H1 (cell line): ENCODE measurements at places on chromosomes 11 and 22. TPM values are rescaled to one million over a fixed set of nuclear protein-coding genes. Genes with fewer than 3 reads are reported as not detected.

GRCh38 chr11:125088123-125088522 lies 23.3 kb downstream of the TMEM218 start:
- no peaks in the 10 kb centered on the region for H3K27me3 ChIP-seq
- peaks cover 3% of the 10 kb centered on the region for H3K4me1 ChIP-seq
- H3K36me3 ChIP-seq = no peaks in the 10 kb centered on the region
- no peak overlapping the region for H3K4me3 ChIP-seq
- DNase-seq = no peak

DNA sequence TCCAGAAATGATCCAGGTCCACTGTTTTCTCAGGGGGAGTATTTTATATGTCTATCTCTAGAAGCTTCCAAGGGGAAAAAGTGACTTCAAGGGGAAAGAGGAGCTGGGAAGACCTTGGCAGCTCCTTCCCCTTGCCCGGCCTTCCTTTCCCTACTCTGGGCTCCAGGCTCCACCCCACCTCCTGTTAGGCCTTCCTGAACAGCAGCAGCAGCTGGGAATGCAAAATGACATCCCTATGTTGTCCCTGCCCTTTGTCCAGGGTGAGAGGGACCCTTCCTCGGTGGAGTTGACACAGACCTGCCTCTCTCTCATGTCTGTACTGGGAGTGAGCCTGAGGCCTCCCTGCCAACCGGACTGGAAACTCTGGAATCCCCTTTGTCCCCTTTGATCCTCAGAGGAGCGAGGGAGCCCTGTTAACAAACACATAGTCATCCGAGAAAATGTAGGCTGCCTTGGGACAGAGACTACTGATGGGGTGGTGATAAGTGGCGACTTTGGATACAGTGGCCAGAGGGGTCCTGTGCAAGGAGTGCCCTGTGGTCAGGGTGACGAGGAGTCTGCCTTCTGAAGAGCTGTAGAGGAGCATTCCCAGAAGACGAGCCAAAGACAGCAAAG lies 9.0 kb upstream of the MALAT1 start:
- no peak for DNase-seq
- no peaks in the 10 kb centered on the region for H3K27me3 ChIP-seq
- peak overlapping the region; percentile 9; the same call in 1 of the 2 replicates for H3K4me3 ChIP-seq
- peak overlapping the region; percentile 96 for H3K27ac ChIP-seq

- peaks cover 8% of the 10 kb centered on the region for H3K4me1 ChIP-seq
- H3K4me3 ChIP-seq = no peak overlapping the region
- no peaks in the 10 kb centered on the region for H3K36me3 ChIP-seq
- DNase-seq = no peak
- H3K27ac ChIP-seq = no peak overlapping the region
Observed at GRCh38 chr11:121754598-121754997, 301.8 kb upstream of the SORL1-AS1 start.

GRCh38 chr11:20654038-20654437 lies 15.3 kb upstream of the NELL1 start:
- H3K27ac ChIP-seq = no peak overlapping the region
- no peaks in the 10 kb centered on the region for H3K27me3 ChIP-seq

GRCh38 chr11:10973416-10973815 lies 115.6 kb upstream of the ZBED5 start:
- H3K27ac ChIP-seq = no peak overlapping the region
- H3K36me3 ChIP-seq = no peaks in the 10 kb centered on the region
- no peaks in the 10 kb centered on the region for H3K27me3 ChIP-seq
- no peak overlapping the region for H3K4me3 ChIP-seq
- no peak for DNase-seq

The MS4A3 gene
- total RNA-seq = not detected in 2 replicates

DNA sequence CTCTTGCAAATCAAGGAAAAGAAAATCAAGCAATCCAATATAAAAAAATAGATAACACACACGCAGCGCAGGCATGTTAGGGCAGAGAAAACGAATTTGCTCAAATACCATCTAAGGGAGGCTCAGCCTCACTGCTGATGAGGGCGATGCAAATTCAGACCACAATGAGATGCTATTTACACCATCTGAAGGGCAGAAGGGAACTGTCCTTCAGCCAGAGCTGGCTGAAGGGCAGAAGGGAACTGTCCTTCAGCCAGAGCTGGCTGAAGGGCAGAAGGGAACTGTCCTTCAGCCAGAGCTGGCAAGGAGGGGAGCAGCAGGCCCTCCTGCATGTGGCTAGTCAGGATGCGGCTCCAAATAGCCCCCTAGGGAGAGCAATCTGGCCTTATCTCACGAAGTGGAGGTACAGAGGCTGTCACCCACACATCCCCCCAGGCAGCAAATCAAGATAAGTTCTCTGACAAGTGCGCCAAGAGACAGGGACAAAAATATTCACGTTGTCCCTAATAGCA lies 7.6 kb upstream of the SLC39A13 start:
- no peaks in the 10 kb centered on the region for H3K36me3 ChIP-seq
- no peak for DNase-seq
- H3K4me3 ChIP-seq = peak overlapping the region; percentile 42
- no peak overlapping the region; the same call in 1 of the 2 replicates for H3K27ac ChIP-seq
- peaks cover 7% of the 10 kb centered on the region for H3K4me1 ChIP-seq

DNA sequence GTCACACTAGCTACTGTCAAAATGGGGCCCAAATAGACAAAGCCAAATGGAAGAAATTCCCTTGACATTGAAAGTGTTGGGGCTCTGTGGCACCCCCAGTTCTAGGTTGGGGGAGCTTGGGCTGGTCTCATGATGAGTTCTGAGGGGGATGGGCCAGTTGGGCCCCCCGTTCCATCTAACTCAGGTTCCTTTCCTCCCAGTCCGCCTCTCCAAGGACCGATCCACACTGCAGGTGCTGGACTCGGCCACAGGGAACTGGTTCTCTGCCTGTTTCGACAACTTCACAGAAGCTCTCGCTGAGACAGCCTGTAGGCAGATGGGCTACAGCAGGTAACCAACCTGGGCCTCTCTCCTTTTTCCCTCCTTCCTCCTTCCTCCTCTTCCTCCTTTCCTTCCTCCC lies 17.7 kb upstream of the SMIM35 start:
- H3K4me1 ChIP-seq = peaks cover 8% of the 10 kb centered on the region
- no peak for DNase-seq
- no peaks in the 10 kb centered on the region for H3K27me3 ChIP-seq
- H3K4me3 ChIP-seq = no peak overlapping the region

DNA sequence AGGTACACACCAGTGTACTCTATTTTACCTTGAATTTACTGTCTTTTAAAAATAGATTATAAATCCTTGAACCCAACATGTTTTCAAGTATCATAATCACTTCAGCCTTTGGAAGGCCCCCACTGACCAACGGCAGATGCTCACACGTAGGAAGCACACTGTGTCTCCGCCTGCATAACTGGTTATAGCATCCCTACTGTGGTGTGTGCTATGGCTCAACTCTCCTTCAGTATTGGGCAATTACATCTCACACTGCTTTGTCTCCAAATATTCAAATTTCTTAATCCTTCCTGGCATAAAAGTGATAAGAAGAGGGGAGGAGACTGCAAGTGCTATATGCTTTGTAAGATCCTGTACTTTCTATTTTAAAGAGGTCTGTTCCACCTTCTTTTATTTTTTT lies 165.7 kb downstream of the CADM1 start:
- no peak for DNase-seq
- H3K4me3 ChIP-seq = no peak overlapping the region
- H3K36me3 ChIP-seq = no peaks in the 10 kb centered on the region
- H3K4me1 ChIP-seq = no peaks in the 10 kb centered on the region
- H3K27ac ChIP-seq = no peak overlapping the region

DNA sequence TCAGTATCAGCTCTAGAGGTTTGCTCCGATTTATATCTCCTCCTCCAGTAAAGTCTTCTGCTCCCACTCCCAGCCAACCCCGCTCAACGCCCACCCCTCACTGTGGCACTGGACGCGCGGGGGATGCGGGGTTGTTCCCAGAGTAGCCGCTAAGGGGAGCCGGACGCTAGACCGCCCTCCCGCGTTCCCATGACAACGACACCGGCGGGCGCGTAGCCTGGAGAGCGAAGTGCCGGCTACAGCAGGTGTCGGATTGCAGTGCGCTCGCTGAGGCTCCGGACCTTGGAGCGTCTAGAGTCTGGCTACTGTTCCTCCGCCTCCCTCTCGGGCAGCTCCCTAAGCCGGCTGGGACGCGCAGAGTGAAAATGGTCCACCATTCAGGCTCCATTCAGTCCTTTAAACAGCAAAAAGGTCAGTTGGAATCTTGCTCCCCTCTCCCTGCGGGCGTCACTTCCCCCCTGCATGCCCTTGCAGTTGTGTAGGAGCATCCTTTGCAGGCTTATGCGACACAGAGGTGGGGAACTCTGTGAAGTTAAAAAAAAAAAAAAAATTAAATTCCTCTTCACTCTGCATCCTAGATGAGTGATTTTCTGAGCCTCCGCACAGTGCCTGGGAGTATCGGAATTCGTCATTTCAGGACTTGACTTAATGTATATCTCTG lies at the start of gene ANO3:
Gene ANO3 (plus strand): TSS at position 220 of the 661 bp plus-strand sequence. CDS start 146 bp downstream, at position 366.
- H3K4me1 ChIP-seq = no peaks in the 10 kb centered on the region
- peak; percentile 97 for DNase-seq
- H3K27me3 ChIP-seq = no peaks in the 10 kb centered on the region
- no peaks in the 10 kb centered on the region for H3K36me3 ChIP-seq

DNA sequence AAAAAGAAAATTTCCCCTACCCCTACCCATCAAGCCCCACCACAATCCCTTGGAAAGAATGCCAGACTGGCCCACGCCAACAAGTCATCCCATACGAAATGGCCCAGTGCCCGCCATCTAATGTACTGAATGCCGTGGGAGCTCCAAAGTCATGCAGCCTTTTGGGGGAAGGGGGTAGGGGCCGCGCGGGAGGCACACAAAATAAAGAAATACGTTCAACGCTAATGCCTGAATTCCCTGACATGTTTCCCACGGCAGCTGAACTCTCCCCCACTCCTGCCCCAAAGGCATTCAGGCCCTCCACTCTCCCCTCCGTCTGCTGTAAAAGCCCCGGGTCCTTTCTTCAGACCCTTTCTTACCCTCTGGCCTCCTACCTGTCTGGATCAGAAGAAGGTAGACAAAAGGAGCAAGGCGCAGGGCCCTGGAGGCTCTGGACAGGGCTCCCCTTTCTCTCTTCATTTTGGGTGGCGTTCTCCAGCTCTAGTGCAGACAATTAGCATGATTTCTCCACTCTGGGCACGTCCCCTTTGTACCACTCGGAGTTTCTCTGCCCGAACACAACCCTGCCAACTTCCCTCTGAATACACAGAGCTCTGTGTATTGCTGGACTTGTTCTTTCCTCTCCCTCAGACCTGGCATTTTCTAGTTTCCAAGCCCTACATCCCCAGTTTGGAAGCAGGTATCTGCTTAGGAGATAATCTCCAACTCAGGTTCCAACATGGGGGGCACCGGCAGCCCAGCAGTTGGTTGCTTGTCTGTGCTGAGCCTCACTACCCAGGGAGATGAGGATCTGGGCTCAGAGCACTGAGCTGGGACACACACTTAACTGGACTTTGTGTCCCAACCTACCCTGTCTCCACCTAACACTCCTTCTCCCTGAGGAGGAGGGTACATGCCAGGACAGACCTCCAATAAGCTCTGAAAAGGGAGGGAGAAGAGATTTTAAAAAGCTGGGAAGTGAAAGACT lies at the start of gene HEPACAM:
Gene HEPACAM (minus strand): TSS at position 500 of the 967 bp plus-strand sequence. CDS start 41 bp downstream, at position 459.
- no peak for DNase-seq
- no peaks in the 10 kb centered on the region for H3K4me1 ChIP-seq
- H3K4me3 ChIP-seq = no peak within 1 kb of the TSS
- H3K27me3 ChIP-seq = no peaks in the 10 kb centered on the region

DNA sequence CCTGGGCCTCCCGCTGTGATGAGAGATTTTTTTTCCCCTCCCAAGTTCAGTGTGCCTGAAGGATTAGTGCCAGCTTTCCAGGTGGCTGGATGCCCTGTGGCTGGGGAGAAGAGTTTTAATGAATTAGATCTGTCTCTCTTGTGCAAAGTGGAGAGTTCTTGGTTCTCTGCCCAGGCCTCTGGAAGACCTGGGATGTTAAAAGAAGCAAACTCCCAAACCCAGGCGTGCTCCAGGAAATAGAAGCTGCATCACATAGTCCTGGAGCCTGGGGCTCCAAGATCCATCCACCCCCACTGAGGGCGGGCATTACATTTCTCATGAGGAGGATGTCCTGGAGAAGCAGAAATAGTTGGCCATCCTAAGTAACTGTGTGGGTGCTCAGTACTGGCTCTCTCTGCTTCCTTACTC lies 30.6 kb downstream of the SDHAF2 start:
- H3K27me3 ChIP-seq = no peaks in the 10 kb centered on the region
- H3K4me1 ChIP-seq = no peaks in the 10 kb centered on the region
- peaks cover 3% of the 10 kb centered on the region; the same call in 1 of the 2 replicates for H3K36me3 ChIP-seq
- H3K27ac ChIP-seq = no peak overlapping the region
- DNase-seq = no peak

The HEPN1 gene
- total RNA-seq = not detected in 2 replicates

DNA sequence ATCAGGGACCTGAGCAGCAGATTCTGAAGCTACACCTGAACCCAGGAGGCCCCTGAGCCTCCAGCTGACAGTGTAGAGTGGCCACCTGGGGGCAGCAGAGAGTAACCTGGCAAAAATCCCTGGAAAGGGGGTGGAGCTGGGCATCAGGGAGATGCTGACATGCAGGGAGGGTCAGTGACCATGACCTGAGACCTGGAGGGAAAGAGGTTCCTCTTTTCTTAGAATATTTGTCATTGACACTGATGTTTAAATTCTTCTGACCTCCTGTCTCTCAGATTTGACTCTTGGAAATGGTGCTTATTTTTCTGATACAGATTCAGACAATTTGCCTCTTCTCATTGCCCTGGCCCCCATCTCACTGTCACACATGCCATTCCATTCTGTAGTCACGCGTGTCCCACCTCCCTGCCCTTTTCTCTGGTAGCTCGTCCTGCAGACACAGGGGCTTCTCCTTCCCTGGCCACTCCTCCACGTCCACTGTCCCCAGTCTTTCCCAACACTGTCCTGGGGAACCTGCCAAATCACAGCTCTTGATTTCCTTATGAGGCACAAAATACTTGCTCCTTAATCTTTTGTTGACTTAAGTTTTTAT lies 117.2 kb upstream of the IGLL5 start:
- no peak overlapping the region for H3K4me3 ChIP-seq
- H3K36me3 ChIP-seq = no peaks in the 10 kb centered on the region
- H3K4me1 ChIP-seq = no peaks in the 10 kb centered on the region
- no peak overlapping the region for H3K27ac ChIP-seq
- peak; percentile 92 for DNase-seq

GRCh38 chr22:29734406-29734805 lies 14.6 kb downstream of the CABP7 start:
- H3K4me3 ChIP-seq = no peak overlapping the region
- DNase-seq = no peak
- H3K36me3 ChIP-seq = no peaks in the 10 kb centered on the region
- no peak overlapping the region for H3K27ac ChIP-seq
- H3K4me1 ChIP-seq = peaks cover 7% of the 10 kb centered on the region
- no peaks in the 10 kb centered on the region for H3K27me3 ChIP-seq

The LGR4 gene
- 57.6 and 61.7 TPM in 2 replicates for total RNA-seq
